ENCODE measurements at places on chromosomes 2 and 18.
A peak's percentile ranks its signal among the peaks of the same experiment; 100 is the strongest.

DNA sequence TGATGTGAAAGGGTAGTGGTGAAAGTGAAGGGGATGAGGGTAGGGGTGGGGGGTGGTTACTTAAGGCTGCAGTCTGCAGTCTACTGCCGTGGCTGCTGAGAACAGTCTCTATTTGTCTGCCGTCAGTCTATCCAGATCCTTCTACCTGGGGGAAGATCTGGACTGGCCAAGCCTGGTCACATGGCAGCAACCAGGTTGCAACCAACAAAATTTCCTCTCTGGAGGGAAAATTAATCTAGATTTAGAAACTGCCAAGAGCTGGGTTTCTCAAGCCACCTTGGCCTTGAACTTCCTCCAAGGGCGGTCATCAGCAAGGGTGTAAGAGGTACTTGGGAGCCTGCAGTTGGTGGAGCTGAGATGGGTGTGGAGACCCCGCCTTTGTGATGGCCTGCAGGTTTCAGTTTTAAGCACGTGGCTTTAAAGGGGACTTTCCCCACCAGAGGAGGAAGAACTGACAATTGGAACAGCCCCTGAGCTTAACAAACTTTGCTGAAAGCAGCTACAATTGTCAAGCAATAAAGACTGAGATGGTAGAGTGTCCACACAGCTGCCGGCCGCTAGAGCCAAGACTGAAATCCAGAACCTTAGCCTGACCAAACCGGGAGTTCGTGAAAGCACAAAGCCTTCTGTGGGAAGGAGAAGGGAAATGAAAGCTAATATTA is 31.4 kb upstream of the KCMF1 start:
- DNase-seq: peak; percentile 90

DNA sequence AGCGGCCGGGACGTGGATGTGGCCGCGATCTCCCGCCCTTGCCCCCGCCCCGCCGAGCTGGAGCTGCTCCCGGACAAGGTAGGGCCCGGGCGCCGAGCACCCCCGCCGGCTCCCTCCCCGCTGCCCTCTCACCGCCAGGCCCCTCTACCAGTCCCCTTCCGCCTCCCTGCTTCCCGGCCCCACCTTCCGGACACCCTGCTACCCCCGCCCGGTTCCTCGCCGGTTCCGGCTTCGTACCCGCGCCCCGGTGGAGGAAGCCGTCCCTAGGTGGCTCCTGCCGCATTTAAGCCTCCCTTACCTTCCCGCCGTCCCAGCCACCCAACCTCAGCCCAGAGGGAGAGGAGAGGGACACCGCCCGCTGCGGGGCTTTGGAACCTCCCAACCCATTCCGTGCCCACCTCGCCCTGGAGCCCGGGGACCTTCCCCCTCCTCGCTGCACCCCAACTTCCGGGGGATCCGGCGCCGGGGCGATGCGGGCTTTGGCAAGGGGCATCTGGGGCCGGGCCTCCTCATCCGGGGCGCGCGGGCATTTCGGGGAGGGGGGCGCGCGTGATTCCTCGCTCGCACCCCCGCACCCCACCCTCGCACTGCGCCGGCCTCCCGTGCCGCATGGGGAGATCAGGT is 475 bp downstream of the B3GNT2 start:
- peak; percentile 17 for DNase-seq

DNA sequence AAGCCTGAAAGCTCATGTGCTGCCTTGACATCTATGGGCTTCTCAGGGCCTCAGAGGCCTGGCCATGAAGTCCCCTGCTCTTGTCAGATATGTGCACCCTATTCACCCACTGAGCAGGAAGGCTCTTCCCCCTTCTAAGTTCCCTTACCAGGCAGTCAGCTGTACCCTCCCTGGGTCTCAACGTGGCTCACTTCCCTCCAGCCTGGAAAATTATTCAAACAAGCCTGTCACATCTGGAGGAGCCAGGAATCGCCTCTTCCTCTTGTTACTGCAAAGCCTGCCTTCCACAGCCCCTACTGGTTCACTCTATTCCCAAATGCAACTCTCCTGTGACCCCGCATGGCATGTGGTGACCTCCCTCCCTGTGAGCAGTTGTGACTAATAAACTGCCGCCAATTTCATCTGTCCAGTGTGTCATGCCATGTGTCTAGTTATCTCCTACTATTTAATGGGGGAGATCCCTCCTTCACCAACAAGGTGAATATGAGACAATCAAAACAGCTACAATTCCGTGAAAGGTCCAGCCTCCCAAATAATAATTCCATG is 8.4 kb upstream of the SERPINB8 start:
- DNase-seq: no peak

DNA sequence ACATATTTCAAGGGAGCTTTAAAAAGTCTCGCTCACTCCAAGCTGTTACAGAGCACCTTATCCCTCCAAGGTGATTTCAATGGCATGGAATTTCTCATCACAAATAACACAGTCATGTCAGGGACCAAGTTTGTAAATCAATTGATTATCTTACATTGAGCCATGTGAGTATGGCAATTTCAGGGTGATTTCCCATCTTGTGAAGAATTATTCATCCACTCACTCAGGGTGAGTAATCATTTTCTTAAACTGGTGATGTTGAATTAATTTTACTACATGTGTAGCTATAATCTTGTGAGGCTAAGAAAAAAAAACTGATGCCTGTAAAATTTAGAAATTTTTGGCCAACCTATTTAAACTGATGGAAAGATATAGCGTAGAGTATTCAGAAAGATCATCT is 3.3 kb upstream of the ABCA12 start:
- no peak for DNase-seq

DNA sequence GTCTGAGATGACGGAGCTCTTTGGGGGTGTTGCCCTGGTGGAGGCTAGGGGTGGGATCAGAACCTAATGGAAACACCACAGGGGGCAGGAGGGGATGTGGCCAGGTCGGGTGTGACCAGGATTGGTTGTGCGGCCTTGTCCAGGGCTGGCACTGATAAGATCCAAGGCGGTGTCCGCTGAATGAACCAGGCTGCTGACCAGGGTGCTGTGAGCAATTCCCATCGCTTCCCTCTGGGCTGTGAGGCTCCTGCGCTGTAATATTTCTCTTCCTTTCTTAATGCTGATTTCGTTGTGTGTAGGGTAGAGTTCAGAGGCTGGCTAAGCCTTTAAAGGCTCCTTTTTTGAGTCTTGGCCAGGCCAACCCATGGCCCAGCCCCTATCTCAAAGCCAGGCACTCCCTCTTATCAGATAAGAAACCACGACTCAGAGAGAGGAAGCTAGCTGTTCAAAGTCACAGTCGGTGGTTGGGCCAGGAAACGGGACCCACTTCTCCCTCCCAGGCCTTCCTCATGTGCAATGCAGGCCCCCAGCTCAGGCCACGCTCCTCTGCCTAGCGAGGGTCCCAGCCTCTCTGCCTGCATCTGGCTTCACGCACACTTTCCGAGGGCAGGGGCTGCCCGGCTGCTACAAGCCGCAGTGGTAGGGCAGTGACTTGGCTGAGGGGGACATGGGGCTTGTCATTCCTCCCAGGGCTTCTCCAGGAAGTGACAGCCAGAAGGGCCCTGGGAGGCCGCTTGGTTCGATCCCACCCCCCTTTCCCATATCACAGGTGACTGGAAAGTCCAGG is 26.0 kb upstream of the FOSL2 start:
- DNase-seq: peak; percentile 93

DNA sequence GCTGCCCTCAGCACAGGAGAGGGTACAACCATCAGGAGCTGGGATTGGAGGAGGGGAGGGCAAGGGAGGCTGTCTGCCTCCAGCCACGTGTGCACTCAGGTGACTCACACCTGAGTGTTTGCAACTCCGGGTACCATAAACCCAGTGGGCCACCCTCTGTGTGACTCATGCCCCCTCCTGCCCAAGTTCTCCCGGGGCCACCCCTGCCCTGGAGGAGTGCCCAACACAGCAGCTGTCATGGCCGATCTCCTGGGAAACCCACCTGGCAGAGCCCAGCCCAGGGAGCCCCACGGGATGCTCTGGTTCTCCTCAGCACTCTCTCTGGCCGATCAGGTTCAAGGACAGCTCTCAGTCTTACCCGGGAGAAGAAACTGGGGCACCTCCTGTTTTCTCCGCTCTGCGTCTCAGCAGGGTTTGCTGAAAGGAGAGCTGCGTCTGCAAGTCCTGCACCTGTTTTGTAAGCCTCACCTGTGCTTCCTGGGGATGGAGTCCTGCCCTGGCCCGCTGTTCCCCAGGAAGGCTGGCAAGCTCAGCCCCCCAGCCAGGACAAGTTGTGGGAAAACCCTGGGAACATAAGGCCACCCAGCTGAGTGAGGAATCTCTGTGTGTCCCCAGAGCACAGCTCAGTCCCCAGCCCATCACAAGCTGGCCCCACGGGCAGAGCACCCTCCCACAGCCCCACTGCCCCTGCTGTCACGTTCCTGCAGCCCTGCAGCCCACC is 44.0 kb upstream of the UBE2F start:
- no peak for DNase-seq

DNA sequence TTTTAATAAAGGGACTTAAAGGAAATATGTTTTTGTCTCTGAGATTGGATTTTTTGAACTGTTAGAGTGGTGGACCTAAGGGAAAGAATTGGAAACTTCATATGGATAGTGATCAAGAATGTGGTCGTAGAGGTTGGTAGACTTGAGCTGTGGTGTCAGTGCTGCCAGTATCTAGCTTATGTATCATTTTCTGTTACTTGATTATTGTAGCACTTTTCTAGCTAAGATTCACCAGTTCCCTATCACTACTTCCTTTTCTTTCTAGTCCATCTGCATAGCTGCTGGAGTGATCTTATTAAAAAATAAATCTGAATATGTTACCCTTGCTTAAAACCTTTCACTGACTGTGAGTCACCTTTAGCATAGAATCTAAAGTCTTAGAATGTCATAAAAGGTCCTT is 6.0 kb downstream of the ACVR2A start:
- DNase-seq: no peak
